ENCODE measurements at places on chromosomes 1 and 21. TPM values are rescaled to one million over a fixed set of nuclear protein-coding genes. Genes with fewer than 3 reads are reported as not detected.
A peak's percentile ranks its signal among the peaks of the same experiment; 100 is the strongest.

The CAMK2N1 gene
- total RNA-seq, result 0.81 TPM

The HRNR gene
- not detected for total RNA-seq

- H3K36me3 ChIP-seq, result no peaks in the 10 kb centered on the region
- peaks cover 3% of the 10 kb centered on the region for H3K4me1 ChIP-seq
- no peak for DNase-seq
- H3K4me3 ChIP-seq, result no peak overlapping the region
Observed at GRCh38 chr1:40592107-40592803, 60.8 kb downstream of the ZNF684 start.

DNA sequence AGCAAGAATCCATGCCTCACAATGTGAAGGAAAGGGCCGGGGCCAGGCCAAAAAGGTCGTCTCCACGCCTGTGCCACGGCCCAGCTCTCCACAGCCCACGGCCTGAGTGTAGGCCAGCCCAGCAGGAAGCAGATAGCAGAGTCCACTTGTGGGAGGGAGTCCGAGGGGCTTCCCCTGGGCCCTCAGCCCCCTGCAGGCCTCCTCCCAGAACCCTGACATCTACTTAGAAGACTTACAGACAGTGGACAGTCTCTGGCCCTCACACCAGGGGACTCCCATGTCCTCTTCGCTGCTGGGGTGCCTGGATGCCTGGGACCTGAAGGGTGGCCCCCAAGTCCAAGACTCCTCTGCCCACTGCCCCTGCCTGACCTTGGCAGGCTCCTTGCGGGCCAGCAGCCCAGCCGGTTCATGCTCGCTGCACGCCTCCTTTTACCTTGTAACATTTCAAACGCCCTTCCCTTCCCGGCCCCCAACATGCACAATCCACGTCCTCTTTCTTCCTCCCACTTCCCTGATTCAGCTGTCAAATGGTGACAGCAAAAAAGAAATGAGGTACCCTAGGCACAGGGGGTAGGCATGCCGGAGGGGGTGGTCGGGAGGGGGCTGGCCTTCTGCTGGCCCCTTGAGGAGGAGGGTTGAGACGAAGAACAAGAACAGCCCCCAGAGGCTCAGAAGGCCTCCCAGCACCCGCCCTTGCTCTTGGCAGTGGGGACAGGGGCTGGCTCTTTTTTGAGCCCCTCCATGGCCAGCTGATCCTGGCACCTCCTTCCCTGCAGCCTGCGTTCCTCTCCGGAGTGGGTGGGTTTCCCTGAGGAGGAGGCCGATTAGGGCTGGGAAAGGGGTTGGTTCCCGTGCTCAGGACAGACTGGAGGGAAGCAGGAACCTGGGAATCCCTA is 997 bp upstream of the PTPN7 start:
- peak; percentile 27 for DNase-seq
- H3K27ac ChIP-seq, result peak overlapping the region; percentile 97
- peaks cover 30% of the 10 kb centered on the region for H3K36me3 ChIP-seq
- no peaks in the 10 kb centered on the region for H3K27me3 ChIP-seq
- H3K4me3 ChIP-seq, result peak overlapping the region; percentile 89

- peak overlapping the region; percentile 25 for H3K27ac ChIP-seq
- H3K27me3 ChIP-seq, result peaks cover 20% of the 10 kb centered on the region
- DNase-seq, result no peak
- no peaks in the 10 kb centered on the region for H3K36me3 ChIP-seq
- peak overlapping the region; percentile 24 for H3K4me3 ChIP-seq
Observed at GRCh38 chr1:200471739-200472138, 61.9 kb upstream of the ZNF281 start.

GRCh38 chr21:41760411-41760810 is 6.4 kb downstream of the RIPK4 start:
- DNase-seq, result no peak
- peaks cover 7% of the 10 kb centered on the region for H3K4me1 ChIP-seq
- H3K27me3 ChIP-seq, result peaks cover 53% of the 10 kb centered on the region
- no peak overlapping the region for H3K4me3 ChIP-seq
